Stimulated activated CD8-positive, alpha-beta memory T cell treated with anti-CD3 and anti-CD28 coated beads, Interleukin-12 subunit alpha, Interleukin-12 subunit beta, amount 100 ng/mL, for 1 hour (primary cell): ENCODE measurements at places on chromosomes 1 and 21.

DNA sequence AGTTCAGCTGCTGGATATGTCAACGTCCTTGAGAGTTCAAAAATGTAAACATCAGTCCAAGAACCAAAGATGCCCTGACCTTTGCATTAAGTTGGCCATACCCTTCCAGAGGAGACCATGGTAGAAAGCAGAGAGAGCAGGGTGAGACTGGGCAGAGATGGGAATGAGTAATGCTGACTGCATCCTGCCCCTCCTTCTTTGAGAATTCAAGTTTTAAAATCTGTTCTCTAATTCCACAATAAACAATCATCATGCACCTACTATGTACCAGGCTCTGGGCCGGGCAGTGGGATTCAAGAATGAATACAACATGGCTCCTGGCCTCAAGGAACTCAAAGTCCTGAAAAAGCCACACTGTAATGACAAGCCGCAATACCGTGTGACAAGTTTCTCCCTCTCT, 3.9 kb upstream of the HAO2 start:
- no peak for DNase-seq

- DNase-seq: no peak
These were observed 17.3 kb downstream of the LRRC42 start for GRCh38 chr1:53963460-53963859.

- DNase-seq: no peak
These were observed 26.2 kb downstream of the LEMD1 start for GRCh38 chr1:205395616-205396015.

DNA sequence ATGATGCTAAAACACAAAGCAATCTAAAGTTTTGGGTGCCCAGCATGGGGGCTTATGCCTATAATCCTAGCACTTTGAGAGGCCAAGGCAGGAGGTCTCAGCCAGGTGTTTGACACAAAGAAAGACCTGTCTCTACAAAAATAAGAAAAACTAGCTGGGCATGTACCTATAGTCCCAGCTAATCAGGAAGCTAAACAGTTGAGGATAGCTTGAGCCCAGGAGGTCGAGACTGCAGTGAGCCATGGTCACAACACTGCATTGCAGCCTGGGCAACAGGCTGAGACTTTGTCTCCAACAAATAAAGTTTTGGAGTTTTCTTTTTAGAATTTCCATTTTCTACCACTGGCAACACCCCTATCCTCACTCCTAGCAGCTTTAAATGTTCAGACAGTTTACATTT, 55.1 kb upstream of the GUCA2A start:
- no peak for DNase-seq

DNA sequence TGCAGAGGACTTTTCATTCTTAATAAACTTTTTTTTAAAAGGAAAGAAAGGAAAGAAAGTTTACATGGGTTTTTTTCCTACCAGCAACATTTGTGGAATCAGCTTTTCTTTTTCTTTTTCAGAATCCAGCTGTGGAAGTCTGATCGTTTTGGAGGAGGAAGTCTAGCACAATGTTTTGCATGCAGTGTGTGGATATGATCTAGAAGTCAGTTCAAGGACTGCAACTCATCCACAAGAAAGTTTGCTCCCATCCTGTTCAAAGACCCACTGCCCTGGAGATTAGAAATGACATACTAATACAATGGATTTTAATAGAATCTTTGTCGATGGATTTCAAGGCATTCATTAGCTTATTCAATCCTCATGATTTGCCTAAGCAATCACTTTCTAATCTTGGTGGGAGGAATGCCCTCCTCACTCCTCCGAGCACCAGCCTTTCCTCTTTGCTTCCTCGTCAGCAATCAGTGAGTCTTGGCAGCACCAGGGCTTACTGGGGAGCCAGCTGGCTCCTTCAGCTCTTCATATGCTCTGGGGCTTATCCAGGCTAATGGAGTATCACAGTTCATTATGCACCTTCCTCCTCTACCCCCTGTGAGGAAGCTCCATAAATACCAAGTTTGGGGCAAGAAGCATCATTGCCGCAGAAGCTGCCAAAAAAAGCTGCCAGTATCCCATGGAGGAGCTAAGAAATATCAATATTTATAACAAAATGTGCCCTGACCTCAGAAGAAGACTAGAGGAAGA, 392.3 kb upstream of the PKN2 start:
- no peak for DNase-seq

GRCh38 chr1:36400514-36400824, 2.8 kb upstream of the LSM10 start:
- no peak for DNase-seq

GRCh38 chr1:17687145-17687544, 68.0 kb upstream of the ACTL8 start:
- no peak for DNase-seq

- no peak for DNase-seq
These were observed 268.3 kb upstream of the PROX1 start for GRCh38 chr1:213719462-213719861.

DNA sequence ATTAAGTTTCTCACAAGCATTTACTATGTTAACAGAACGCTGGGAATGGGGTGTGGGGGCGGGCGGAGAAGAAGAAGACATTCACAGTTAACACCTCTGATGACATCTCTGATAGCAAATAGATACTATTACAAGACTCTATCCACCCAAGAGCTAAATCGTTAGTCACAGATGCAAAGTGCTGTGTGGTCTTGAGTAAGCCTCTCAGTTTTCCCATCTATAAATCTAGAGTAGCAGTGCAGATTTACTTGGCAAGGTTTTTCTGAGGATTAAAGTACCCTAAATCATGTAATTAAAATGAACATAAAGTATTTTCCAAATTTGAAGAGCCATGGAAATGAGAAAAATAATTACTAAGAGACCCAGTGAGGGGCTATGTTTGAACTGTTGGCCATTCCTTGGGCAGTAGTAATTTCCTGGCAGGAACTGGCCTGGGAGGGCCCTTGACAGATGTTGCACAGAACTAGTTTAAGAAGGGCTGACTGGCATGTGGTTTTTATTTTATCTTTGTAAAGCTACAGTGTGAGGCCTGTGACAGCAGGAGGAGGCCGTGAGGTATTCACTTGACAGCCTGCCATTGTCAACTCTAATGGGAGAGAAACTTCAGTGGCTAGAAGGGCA, 58.7 kb upstream of the APOBEC4 start:
- no peak for DNase-seq

- DNase-seq: no peak
These were observed 380.0 kb upstream of the ADGRL2 start for GRCh38 chr1:81420760-81421159.

GRCh38 chr1:79775402-79775801, 768.9 kb upstream of the ADGRL4 start:
- no peak for DNase-seq

DNA sequence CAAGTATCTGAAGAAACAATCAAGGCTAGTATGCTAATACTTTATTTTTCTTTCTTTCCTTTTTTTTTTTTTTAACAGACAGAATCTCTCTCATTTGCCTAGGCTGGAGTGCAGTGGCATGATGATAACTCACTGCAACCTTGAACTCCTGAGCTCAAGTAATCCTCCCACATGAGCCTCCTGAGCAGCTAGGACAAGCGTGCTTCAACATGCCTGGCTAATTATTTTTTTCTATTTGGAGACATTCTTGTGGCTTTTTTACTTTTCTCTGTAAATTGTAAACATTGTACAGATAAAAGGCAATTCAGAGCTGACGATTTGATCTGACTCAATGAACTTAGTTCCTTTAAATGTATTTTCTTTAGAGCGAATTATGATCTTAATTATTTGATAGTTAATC, 41.4 kb downstream of the CCDC18 start:
- no peak for DNase-seq

- no peak for DNase-seq
These were observed 107.9 kb downstream of the LMO4 start for GRCh38 chr1:87436534-87436933.

GRCh38 chr1:3610527-3611169, 660 bp downstream of the MEGF6 start:
- no peak for DNase-seq

- DNase-seq: no peak
These were observed 13.3 kb downstream of the TESK2 start for GRCh38 chr1:45477646-45478045.

GRCh38 chr1:6961905-6962477, 176.7 kb downstream of the CAMTA1 start:
- DNase-seq: no peak

GRCh38 chr1:183097438-183098051, 74.3 kb downstream of the LAMC1 start:
- DNase-seq: no peak

- DNase-seq: no peak
These were observed 32.6 kb downstream of the OPTC start for GRCh38 chr1:203526572-203526971.

- no peak for DNase-seq
These were observed 59.2 kb downstream of the MATN1 start for GRCh38 chr1:30664103-30664755.

DNA sequence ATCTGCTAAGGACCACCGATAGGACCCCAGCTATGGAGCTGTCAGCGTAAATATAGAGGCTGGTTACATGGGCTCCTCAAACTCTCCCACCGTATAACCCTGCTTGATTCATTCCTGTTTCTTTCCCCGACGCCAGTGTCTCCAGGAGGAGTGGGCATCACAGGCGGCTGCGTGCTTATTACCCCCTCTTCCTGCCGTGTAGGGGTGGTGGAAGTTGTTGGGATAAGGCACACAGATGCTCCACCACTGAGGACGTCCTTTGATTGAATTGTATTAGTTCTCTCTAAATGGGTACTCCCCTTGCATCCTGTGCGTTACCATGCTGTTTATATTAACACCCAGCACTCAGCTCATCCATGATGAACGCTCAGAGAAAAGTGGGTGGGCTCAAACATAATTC, 104.6 kb downstream of the ZBTB18 start:
- no peak for DNase-seq

- no peak for DNase-seq
These were observed 174.9 kb downstream of the DPYD start for GRCh38 chr1:97745912-97746311.

- no peak for DNase-seq
These were observed at the start of gene S100A16 for GRCh38 chr1:153612755-153613331. Gene S100A16, minus strand, starts transcription at chr1:153613137. Its CDS starts 4,986 bp downstream, at chr1:153608151.

- no peak for DNase-seq
These were observed 13.0 kb downstream of the VANGL1 start for GRCh38 chr1:115654663-115655305.

- DNase-seq: no peak
These were observed 100.8 kb downstream of the PLPPR4 start for GRCh38 chr1:99365141-99365540.

GRCh38 chr1:35777109-35777508, 7.3 kb upstream of the CLSPN start:
- DNase-seq: no peak

GRCh38 chr1:209323743-209324142, 259.8 kb upstream of the CAMK1G start:
- DNase-seq: no peak

DNA sequence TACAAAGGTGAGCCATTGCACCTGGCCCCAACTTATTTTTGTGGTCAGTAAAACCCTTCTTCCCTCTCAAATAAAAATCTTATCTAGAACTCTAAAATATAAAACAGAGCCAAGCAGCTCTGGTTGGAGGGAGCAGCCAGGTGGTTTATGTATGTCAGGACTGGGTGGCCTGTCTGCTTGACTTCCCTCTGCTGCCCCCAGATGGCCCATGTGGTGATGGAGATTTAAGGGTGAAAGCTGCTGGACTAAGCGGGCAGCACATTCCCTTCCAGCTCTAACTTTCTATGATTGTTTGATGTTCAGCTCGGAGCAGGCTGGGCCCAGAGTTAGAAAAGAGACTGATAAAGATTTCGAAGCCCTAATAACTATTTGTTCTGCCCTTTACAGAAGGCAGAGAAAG, 11.9 kb upstream of the PAQR6 start:
- DNase-seq: no peak

DNA sequence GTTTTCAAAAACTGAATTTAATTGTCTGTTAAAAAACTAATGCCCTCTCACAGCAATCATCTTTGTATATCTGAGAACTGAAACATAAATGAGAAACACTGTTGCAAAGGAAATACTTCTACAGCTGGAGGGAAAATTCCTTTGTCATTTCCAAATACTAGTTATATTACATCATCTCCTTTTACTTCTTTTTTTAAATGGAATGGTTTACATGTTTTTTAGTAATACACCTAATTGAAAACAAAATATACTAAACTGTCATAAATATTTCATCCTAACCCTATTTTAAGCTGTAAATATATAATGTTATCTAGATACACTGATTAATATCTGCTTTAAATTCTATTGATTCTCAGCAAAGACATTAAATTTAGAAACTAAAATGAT, 19.1 kb downstream of the CDC42BPA start:
- DNase-seq: no peak

DNA sequence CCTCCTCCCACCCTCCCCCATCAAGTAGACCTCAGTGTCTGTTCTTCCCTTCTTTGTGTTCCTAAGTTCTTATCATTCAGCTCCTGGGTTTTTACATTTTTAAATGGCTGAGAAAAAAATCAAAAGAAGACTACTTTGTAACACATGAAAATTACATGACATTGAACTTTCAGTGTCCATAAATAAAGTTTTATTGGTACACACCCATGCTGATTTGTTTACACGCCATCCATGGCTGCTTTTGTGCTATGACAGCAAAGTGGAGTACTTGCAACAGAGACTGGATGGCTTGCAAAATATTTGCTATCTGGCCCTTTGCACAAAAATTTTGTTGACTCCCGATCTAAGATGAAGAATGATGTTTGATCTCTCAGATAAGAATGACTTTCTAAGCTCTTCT, 171.4 kb downstream of the PRDM2 start:
- no peak for DNase-seq

DNA sequence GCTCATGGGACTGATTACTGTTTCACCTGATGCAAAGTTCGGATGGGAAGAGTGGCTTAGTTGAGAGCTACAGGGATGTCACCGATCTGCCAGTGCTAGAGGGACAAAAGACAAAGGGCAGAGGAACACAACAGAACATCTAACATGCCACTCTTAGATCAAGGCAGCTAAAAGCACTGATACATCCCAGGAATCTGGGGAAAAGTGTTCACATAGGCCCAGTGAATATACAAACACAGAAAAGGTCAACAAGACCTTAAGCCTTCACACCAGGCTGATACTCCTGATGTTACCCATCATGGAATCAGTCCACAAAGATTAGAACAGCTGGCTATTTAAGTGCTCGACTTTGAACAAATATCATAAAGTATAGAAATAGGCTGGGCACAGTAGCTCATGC, 163.2 kb downstream of the EIF4G3 start:
- no peak for DNase-seq

GRCh38 chr1:29967261-29967660, 730.9 kb downstream of the PTPRU start:
- DNase-seq: no peak

GRCh38 chr21:36524477-36524876, 44.6 kb upstream of the CLDN14 start:
- no peak for DNase-seq
